ENCODE measurements at places on chromosomes 3 and 15.

DNA sequence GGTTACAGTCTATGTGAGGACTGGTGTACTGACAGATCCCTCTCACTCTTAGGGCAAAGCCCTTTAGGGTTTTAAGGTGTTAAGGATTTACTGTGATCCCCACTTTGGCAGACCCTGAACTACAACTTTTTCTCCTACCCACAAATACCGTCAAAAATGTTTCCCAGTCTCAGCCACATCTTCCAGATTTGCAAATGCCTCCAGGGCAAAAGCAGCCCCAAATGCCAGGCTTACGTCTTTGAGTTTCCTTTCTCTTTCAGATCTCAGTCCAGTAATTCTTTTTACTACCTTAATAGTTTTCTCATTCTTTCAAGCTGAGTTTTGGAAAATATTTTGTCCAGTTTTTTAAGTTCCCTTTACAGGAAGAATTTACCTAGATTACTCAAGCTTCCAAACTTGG is 13.4 kb upstream of the ITGA11 start:
- no peak for DNase-seq

GRCh38 chr15:83431521-83431920 is 15.6 kb upstream of the SH3GL3 start:
- DNase-seq, result no peak

DNA sequence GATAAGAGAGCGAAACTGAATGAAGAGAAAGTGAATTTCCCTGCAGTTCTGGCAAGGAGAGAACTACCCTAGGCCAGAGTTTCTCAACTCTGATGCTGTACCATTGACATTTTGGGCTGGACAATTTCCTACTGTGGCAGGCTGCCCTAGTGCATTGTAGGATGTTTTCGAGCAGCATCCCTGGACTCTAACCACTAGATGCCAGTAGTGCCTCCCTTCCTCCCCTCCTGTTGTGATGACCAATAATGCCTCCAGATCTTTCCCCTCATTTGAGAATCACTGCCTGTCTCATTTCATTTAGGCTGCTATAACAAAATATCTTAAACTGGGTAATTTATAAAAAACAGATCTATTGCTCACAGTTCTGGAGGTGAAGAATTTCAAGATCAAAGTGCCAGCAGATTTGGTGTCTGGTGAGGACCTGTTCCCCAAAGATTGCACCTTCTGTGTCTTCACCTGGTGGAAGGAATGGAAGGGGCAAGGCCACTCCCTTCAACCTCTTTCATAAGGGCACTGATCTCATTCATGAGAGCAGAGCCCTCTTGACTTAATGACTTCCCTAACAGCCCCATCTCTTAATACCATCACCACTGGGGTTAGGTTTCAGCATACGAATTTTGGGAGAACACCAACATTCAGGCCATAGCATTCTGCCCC is 188.9 kb upstream of the MEIS2 start:
- no peak for DNase-seq

GRCh38 chr15:80568876-80569605 is 126.1 kb upstream of the ABHD17C start:
- no peak for DNase-seq

Data from stimulated activated CD4-positive, alpha-beta T cell treated with anti-CD3 and anti-CD28 coated beads, Interleukin-1b, Interleukin-23, amount 100 ng/mL, for 48 hours (primary cell).